ENCODE measurements at places on chromosomes 2 and 18.

DNA sequence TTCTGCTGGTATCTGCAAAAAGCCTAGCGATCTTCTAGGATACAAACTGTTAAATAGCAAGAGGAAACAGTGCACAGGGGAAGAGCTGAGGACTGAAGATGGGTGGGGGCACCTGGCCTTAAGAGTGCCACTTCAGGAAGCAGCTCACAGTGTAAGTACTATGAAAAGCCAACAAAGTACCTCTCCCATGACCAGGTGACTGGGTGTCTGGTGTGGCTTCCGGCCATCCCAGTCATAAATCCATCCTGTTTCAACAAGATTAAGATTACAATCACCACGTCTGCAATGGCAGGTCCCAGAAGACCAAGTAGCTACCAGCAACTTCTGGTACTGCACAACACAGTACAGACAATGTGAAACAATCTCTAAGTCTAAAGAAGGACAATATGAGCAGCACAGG, 15.9 kb downstream of the ERFE start:
- no peak for DNase-seq

DNA sequence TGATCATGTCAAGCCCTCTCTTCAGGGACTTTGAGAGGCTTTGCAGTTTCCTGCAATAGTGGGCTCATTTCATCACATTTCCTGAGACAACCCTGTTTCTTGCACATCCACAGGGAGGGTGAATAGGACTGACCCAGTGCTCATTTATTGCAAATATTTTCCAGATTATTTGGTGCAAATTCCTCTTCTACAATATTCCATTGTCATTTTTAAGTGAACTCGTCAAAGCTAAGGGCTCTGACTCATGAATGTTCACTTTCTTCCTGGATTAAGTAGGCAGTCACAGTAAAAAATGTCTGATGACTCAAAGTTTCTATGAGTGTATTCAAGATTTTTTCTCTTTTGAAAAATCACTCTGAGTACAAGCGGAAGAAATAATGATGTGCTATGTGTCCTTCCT, 225.5 kb upstream of the GALNT5 start:
- DNase-seq: no peak

DNA sequence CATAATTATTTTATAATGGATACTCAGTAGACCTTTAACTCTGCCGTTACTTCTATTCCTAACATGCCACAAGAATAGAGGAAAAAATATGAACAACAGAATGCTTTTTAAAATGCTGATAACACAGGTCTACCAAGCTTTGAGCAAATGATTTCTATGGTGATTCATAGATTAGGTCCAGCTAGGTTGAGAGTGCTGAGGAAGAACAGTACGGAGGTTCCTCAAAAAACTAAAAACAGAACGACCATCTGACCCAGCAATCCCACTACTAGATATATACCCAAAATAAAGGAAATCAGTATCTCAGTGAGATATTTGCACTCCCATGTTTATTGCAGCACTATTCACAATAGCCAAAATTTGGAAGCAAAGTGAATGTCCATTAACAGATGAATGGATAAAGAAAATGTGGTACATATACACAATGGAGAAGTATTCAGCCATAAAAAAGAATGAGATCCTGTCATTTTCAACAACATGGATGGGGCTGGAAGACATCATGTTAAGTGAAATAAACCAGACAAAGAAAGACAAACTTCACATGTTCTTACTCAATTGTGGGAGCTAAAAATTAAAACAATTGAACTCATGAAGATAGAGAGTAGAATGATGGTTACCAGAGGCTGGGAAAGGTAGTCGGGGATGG, 111.6 kb upstream of the SERTAD2 start:
- DNase-seq: no peak

DNA sequence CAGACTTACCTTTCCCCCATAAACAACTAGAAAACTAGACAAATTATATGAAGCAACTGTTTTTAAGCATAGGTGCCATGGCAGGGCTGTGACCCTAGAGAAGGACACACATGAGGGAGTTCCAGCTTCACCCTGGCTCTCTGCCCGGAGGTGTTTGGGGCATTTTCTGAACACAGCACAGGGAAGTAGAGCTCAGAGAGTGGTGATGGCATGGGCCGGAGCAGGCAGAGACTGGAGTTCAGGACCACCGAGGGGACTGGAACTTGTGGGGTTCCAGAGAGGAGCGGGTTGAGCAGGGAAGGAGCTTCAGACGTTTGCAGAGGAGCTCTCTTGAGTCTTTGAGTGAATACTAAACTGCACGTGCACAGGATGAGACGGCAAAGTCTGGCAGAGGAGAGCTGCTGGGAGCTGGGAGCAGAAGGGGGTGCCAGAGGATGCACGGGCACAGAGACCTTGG, 26.5 kb upstream of the KLF11 start:
- no peak for DNase-seq

GRCh38 chr18:57904535-57904934, 101.4 kb upstream of the ATP8B1 start:
- DNase-seq: no peak

- no peak for DNase-seq
Observed at GRCh38 chr2:17076533-17076932, 410.9 kb upstream of the CYRIA start.

DNA sequence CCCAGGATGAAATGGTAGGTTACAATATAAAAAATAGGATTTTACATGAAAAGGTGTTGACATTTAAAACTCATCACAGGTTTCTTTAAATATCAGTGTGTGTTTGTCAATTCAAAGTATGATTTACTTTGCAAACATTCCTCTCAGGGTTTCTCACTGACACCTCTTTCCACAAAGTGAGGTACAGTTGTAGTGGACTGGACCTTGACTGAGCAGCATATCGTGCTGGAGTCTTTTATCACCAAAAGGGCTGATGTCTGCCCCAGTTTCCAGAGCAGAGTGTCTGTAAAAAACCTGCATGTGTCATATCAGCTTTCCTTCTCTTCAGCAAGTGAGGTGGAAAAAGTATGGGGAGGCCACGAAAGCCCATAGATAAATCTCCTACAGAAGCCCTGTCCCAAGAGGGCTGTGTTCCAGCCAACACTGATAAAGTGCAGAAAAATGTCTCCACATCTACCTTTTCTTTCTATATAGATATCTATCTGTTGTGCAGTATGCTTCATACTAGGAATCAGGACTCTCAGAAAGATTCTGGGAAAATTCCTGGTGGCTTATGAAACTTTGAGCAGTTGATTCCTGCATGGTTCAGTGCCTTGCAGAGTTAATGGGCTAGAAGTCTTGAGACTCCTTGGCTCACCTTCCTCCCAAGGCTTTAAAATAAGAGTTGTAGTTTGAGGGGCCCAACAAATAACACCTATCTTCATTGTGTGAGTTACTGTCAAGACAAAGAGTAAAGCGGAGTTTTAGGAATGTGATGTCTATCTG, 6.9 kb downstream of the ACYP2 start:
- no peak for DNase-seq

- no peak for DNase-seq
Observed at GRCh38 chr18:12838178-12838634, 45.8 kb downstream of the PTPN2 start.

DNA sequence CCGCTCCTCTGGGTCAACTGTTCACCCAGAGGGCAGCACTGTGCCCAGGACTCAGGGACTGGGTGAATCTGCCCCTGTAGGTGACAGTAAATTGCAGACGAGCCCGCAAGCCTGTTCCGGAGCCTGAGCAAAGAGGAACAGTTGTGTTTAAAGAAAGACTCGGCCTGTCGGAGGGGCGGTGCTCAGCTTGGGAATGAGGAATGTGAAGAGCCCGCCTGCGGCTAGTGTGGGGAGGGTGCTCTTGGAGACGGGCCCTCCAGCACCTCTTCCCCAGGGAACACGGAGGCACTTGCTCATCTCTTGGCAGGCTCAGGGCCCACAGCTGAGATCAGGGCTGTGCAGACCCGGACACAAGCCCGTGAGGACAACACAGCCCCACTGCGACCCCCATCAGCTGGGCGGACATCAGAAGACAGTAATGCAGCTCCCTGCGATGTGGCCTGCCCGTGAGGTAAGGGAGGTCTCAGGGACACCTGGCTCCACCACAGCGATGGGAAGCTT, 299.0 kb downstream of the NDUFA10 start:
- no peak for DNase-seq

GRCh38 chr2:82120115-82120514, 1815.6 kb upstream of the LRRTM1 start:
- no peak for DNase-seq

GRCh38 chr18:77103991-77104531, 28.5 kb downstream of the MBP start:
- DNase-seq: no peak

- no peak for DNase-seq
Observed at GRCh38 chr2:42585779-42586178, 17.3 kb downstream of the MTA3 start.

DNA sequence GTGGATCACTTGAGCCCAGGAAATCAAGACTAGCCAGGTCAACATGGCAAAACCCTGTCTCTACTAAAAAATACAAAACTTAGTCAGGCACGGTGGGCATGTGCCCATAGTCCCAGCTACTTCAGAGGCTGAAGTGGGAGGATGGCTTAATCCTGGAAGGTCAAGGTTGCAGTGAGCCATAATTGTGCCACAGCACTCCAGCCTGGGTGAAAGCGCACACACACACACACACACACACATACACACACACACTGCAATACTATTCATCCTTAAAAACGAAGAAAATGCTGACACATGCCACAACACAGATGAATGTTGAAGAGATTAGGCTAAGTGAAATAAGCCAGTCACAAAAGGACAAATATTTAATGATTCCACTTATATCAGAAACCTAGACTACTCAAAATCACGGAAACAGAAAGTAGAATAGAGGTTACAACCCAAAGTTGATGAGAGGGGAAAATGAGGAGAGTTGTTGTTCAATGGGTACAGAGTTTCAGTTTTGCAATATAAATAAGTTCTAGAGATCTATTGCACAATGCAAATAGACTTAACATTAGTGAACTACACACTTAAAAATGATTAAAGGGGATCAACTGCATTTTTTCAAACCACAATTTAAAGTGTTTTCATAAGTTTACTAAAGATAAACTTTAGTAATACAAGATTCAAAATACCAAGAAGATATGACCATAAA, 114.5 kb downstream of the USP34 start:
- no peak for DNase-seq

DNA sequence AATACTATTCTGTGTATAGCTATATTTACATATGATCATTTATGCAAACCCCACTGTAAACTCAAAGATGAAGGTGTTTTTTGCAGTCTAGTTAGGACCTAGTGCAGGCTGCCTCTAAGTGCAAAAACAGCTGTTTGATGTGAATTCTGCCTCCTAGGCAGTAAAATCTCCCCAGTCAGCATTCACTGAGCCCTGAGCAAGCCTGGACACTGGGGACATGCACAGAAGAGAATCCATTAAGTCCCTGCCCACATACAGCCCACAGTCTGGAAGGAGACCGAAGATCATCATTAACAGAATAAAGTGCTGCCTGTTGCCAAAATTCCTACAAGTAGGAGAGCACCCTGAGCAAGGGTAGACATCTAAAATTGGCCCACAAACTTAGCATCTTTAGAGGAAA, 14.4 kb upstream of the BIN1 start:
- DNase-seq: no peak

DNA sequence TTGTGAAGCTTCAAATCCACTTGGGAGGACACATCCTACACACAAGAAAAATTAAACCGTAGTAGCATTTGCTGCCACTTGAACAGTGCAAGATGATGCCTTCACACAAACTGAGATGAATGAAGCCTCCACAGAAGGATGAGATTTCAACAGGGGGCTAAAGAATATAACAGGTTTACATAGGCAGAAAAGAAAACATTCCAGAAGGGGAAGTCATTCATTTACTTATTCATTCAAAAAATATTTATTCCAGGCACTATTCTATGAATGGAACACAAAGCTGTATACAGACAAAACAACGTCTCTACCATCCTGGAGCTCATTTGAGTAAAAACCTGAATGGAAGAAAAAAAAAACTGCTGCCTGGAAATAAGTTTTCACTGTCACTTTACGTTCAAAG, 170.5 kb downstream of the CDH20 start:
- no peak for DNase-seq

DNA sequence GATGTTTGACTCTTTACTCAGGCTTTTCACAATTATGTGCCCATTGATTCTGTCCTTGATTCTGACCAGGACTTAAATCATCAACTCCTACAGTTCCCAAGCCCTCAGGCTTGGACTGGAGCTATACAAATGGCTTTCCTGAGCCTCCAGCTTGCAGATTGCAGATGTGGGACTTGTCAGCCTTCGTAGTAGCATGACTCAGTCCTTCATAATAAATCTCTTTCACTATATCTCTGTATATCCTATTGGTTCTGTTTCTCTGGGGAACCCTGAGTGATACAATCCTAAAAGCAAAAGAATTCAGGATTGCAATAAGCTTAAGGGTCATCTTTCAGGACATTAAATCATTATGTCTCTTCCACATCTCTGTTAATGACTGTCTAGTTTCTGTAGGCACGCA, 356.6 kb downstream of the RIT2 start:
- no peak for DNase-seq

DNA sequence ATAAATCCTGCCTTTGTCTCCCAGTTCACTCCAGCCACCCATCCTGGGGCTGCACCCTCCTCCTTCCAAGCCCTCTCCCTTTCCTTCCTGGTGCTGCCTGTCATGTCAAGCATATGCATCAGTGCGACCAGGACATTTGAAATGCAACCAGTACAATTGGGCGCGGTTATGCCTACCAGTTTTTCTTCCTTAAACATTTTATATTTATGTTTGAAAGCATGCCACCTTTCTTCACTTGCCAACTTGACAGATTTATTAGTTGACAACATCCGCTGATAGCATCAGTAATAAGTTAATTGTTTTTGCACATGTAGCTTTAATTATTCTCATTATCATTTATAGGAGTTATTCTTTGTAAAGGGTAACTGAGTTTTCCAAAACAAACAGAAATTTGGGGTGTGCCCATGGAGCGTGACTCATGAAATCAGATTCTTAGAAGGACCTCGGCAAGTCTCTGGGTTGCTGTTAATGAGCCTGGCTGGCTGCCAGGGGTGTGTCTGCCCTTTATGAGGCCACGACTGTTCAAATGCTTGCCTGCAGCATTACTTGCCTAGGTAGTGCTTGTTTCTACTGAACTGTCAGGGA, 32.8 kb upstream of the IL1B start:
- DNase-seq: no peak

- no peak for DNase-seq
Observed at GRCh38 chr2:15383695-15384350, 177.3 kb downstream of the NBAS start.

- no peak for DNase-seq
Observed at GRCh38 chr18:56305583-56305982, 332.8 kb downstream of the TXNL1 start.

- no peak for DNase-seq
Observed at GRCh38 chr2:174835797-174836255, 71.6 kb upstream of the CHRNA1 start.

Data from progenitor cell of endocrine pancreas (in vitro differentiated cells).